ENCODE measurements at places on chromosomes 1 and 21.

DNA sequence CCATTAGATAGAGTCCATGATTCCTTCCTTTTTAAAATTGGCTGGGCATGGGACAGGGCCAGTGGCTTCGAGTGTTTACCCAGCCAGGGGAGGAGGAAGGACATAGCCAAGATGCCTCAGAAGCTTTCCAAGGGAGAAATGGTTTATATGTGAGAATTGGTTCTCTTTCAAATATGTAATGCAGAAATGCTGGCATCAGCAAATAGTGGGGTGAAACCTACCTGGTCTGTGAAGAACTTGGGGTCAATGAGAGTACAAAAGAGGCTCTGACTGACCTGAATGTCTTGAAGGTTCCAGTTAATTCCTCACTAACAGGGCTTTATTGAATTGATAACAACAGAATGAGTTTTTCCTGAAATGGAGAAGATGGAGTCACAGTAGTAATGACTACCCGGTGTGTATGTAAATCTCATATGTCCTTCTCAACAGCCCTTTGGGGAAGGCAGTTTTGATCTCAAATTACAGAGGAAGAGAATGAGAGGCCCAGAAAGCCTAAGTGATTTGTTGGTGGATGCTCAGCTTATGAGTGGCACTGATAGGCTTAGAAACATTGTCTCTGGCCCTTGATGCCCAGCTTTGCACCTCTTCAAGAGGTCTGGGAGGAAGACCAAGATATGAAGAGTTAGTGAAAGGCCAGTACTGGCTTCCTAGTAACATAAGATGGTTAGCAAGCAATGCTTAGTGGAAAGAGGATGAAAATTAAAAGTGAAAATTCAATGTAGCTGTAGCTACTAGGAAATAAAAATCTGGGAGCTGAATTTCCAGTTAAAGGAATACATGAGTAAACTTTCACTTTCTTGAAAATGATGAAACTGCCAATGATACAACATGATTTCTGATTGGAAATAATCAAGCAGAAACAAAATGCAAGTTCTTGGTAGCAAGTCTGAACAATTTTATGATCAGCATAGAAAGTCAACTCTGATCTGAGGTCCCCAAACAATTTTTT, 2.7 kb downstream of the ATF3 start:
- no peak for DNase-seq

GRCh38 chr1:43942411-43942810, 4.3 kb upstream of the IPO13 start:
- DNase-seq: no peak

- no peak for DNase-seq
These were observed 192.1 kb downstream of the DUSP10 start for GRCh38 chr1:221549815-221550214.

DNA sequence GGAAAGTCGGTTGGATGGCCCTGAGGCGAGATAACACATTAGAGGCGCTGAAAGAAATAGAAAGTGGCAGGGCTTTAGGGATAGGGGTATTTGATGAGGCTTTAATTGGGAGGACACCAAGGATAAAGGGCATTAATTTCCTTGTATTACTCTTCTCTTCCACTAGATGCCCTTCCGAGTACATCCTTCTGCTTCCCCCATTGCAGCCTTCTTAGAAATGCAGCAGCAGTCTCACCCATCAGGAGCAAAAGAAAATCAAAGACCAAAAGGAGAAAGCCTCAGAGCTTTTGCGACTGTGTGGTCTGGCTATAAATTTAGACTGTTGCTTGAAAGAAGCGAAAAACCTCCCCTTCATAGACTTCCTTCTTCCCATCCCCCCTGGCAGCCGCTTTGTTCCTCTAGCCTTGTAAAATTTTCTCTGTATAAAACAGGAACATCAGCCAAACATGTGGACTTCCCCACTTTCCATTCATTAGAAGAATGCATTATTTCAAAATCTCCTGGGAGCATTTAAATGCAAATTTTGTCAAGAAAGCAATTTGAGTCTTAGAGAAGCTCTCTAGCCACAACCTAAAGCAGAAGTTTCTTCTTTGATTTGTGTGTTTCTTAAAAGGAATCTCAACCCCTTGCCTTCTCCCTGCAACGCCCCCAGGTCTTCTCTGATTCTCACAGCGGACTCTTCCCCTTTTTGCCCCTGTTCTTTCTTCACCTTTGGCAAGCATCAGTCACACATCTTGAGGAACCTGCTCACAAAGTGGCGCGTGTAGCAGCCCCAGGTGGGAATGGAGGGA, 76.6 kb downstream of the NDUFS5 start:
- peak; percentile 26 for DNase-seq

- DNase-seq: no peak
These were observed 63.4 kb downstream of the LYPLAL1 start for GRCh38 chr1:219236933-219237610.

- DNase-seq: no peak
These were observed 107.7 kb downstream of the PDE9A start for GRCh38 chr21:42760951-42761751.

- DNase-seq: no peak
These were observed 148.2 kb upstream of the PALMD start for GRCh38 chr1:99497690-99498089.

GRCh38 chr1:99347041-99347684, 82.9 kb downstream of the PLPPR4 start:
- no peak for DNase-seq

DNA sequence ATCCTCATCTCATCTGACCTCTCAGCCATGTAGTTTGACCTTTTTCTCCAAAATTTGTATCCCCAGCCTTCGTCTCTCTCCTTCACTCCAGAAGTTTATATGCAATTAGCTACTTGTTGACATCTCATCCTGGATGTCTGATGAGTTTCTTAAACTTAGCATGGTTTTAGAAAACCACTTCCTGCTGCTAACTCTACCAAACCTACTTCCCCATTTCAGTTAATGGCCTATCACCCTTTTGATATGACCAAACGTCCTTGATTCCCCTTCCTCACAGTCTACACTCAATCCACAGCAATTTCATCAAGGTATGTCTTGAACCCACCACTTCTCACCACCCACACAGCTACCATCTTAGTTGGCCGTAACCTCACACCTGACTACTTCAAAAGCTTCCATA, 121.9 kb downstream of the LRRC40 start:
- no peak for DNase-seq

GRCh38 chr21:43727519-43728153, 8.7 kb downstream of the PDXK start:
- no peak for DNase-seq

GRCh38 chr1:17572264-17572985, 32.9 kb downstream of the ARHGEF10L start:
- DNase-seq: no peak

DNA sequence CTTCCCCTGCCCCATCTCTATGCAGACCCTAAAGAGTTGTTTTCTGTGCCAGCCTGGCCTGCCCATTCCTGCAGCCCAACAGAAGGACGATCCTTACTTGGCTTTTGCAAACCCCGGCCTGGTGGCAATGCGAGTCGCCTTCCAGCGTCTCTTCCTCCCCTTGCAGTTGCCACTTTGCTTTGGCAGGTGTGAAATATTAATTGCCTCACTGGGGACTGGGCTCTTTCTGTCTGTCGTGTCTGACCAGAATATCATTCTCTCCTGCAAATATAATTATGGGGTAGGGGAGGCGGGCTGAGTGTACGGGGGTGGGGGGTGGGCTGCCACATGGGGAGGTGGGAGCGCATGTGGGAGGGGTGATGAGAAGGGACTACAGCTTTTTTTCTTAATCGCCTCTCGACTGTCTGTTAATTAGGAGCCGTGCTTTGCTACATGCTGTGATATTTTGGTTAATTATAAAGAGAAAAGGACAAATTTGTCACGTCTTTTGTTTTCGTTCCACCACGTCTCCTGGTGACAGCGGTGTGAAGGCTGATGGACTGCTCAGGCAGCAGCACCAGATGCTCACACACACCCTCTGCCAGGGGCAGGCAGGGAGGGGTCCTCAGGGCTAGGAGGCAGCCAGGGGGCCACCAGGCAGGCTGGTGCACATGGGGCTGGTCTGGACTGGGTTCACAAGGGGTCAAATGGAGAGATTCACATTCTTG, 80.1 kb upstream of the CD34 start:
- no peak for DNase-seq

DNA sequence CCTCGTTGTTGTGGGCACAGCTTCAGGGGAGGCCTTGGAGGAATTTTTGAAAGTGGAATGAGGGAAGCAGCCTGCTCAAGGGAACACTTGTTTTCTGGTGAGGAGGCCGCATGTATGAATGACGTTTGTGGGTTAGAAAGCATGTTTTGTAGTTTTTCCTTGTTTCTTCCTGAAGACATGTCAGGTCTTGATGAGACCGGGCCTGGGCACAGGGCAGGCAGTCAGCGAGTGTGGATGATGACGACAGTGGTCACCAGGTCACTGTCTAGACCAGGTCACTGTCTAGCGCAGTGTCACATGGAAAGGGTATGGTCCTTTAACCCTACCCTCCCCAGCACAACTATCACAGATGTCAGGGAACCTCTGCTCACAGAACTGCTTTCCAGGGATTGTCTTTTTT, 7.3 kb downstream of the PSEN2 start:
- no peak for DNase-seq

- DNase-seq: no peak
These were observed 12.2 kb downstream of the ADAMTS5 start for GRCh38 chr21:26954662-26955121.

DNA sequence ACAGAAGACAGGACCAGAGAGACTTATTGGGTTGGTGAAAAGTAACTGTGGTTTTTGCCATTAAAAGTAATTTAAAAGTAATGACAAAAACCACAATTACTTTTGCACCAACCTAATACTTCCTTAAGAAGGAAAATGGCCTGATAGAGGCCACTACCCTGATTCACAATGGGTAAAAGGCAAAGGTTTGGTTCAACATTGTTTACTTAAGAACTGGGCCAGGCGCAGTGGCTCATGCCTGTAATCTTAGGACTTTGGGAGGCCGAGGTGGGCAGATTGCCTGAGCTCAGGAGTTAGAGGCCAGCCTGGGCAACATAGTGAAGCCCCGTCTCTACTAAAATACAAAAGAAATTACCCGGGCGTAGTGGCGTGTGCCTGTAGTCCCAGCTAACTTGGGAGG, 48.2 kb upstream of the RCOR3 start:
- DNase-seq: no peak

DNA sequence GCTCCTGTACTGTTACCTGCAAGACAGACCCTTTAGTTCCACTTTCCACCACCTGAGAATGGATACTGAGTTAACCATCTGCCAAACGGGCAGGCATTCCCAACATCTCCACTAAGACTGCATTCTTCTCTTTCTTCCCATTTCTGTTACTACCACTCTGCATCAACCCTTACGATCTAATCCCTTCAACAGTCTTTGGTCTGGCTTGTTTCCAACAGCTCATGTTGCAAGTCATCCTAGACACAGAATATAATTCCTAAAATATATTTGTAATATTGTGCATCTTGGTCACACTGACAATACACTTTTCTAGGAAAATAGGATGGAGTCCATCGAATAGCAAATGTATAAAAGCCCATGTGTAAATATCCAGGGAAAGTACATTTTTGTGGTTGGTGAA, 166.7 kb downstream of the SIPA1L2 start:
- no peak for DNase-seq

GRCh38 chr21:36236052-36236730, 79.6 kb downstream of the DOP1B start:
- no peak for DNase-seq

GRCh38 chr1:87686136-87686495, 357.4 kb downstream of the LMO4 start:
- no peak for DNase-seq

GRCh38 chr1:8307628-8308027, 10.3 kb upstream of the SLC45A1 start:
- no peak for DNase-seq

DNA sequence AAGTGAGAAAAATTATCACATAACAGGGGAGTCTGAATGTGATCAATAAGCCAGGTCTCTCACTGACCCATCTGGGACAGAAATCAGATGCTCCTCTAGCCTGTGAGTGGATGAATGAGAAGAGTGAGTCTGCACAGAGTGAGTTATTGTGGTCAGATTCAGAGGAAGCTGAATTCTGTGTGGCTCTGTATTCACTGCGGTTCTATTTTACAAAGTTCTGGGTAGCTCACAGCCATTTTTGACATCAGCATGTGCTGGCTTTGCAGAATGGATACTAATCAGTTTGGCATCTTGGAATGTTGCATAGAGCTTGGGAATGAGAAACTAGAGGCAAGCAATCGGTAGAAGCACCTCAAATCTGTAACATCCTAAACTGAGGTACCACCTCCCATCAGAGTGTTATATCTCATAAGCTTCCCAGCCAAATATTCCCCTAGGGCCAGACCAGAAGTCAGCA, 3.8 kb downstream of the COLGALT2 start:
- DNase-seq: no peak

DNA sequence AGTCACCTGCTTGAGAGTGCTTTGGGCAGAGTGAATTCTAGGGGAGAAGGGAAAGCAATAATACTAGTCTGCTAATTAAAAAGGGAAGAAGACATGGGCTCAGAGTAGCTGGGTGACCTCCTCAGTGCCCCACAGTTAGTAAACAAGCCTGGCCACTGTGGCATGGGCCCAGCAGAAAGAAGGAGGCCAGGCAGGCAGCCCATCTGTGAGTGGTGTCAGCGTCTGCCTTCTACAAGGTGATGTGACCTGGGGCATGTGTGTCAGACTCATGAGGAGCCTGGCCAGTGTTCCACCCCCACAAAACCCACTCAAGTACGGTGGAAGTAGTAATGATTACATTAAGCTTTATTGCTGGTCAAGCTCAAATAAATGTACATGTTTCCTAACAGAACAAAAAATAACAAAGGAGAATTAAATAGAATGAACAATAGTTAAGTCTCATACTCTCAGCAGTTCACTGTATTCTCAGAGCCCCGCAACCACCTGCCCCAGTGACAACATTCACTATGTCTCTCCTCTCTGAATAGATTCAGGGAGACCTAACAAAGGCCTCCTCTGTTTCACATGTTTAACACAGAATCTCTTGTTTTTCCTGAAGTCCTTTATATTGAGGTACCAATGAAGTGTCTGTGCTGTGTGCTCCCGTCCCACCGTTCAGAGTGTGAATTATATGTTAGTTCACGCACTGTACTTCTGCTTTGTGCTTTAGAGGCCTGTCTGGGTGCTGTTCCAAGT, 32.5 kb downstream of the SLC22A15 start:
- DNase-seq: no peak

DNA sequence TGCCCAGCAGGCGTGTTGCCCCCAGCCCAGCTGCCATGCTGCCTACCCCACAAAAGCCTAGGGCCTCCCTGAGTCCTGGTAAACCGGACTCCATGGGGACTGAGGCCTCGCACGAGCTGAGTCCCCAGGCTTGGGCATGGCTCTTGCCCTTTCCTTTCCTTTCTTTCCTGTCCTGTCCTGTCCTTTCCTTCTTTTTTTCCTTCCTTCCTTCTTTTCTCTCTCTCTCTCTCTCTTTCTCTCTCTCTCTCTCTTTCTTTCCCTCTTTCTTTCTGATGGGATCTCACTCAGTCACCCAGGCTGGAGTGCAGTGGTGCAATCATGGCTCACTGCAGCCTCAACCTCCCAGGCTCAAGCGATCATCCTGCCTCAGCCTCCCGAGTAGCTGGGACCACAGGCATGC, 104.4 kb downstream of the SPSB1 start:
- DNase-seq: no peak

- DNase-seq: no peak
These were observed 7.2 kb upstream of the DSCAM start for GRCh38 chr21:40853956-40854688.

GRCh38 chr1:15210651-15211375, 36.2 kb upstream of the FHAD1 start:
- DNase-seq: no peak

- no peak for DNase-seq
These were observed 54.9 kb downstream of the NRIP1 start for GRCh38 chr21:15009837-15010363.

- DNase-seq: no peak
These were observed 84.6 kb downstream of the MATN1 start for GRCh38 chr1:30638811-30639210.

- DNase-seq: no peak
These were observed 38.6 kb upstream of the PLA2G4A start for GRCh38 chr1:186790101-186790500.

Data from activated CD4-positive, alpha-beta T cell treated with anti-CD3 and anti-CD28 coated beads for 4 hours (primary cell).